Stimulated activated CD4-positive, alpha-beta T cell treated with anti-CD3 and anti-CD28 coated beads, Interleukin-2, amount 100 ng/mL, for 48 hours (primary cell): ENCODE measurements at places on chromosomes 16 and 17.

- no peak for DNase-seq
Observed at GRCh38 chr16:71781741-71782140, 26.9 kb downstream of the AP1G1 start.

GRCh38 chr16:7579454-7579853 is 246.8 kb downstream of the RBFOX1 start:
- no peak for DNase-seq

DNA sequence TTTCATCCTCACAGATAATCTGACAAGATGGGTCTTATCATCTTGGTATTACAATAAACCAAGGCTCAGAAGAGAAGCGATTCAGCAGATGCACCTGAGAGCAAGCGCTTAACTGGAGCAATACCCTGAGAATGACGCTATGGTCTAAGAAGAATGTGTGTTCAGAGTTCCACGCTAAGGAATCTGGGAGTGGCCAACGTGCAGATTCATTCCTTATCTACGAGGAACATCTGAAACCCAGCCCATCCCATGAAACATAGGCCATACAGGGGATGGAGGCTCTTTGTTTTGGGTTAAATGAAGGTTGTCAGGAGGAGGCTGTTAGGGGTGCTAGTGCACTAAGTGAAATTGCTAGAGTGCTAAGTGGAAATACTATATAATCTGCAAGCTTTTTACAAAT is 28.5 kb upstream of the KDM8 start:
- no peak for DNase-seq

DNA sequence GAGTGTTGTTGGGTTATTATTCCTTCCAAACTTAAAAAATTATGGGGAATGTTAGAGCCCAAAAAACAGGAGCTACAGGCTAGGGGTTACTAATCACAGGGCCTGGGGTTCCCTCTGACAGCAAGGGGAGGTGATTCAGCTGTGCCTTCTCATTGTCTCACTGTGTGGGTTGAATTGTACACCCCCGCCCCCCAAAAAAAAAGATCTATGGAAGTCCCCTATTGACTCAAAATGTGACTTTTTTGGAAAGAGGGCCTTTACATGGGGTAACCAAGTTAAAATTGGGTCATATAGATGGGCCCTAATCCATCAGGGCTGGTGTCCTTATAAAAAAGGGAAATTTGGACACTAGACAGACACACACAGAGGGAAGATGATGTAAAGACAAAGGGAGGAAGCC is 190.2 kb downstream of the SOX9 start:
- no peak for DNase-seq

- DNase-seq: no peak
Observed at GRCh38 chr16:27969574-27969973, 93.9 kb downstream of the GSG1L start.

DNA sequence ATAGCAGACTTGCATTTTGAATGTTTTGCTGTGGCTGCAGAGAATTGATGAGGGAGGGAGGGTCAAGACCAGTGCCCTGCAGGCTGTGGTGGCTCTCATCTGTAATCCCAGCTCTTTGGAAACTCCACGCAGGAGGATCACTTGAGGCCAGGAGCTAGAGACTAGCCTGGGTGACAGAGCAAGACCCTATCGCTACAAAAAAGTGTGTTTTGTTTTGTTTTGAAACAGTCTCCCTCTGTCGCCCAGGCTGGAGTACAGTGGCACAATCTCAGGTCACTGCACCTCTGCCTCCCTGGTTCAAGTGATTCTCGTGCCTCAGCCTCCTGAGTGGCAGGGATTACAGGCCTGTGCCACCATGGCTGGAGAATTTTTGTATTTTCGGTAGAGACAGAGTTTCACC is 1.9 kb upstream of the UBE2G1 start:
- no peak for DNase-seq

DNA sequence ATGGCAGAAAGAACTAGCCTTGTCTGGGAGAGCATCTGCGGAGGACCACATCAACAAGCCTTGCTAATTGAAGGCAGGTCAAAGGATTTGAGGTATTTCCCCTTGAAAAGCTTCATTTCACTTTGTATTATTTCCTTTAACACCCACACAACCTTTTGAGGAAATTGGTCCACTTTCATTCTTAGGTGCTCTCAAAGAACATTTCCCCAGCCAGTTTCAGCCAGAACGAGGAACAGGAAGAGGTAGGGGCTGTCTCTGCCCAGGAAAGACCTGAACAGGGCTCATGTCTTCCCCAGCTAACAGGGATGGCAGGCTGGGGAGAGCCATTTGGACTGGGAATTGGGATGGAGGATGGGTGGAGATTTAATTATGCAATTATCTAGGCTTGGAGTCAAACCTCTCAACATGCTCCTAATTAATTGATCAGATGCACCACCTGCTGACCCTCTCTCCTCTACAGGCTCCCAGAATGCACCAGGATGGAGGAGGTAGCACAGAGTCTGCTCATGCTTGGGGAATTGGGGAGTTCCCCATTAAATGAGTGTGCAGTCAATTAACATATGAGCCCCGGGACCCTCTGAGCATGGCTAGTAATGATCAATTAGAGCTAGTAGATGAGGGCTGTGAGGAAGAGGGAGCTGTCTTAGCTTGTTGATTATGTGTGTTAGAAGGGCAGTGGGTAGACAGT is 84.6 kb downstream of the GP2 start:
- DNase-seq: no peak

DNA sequence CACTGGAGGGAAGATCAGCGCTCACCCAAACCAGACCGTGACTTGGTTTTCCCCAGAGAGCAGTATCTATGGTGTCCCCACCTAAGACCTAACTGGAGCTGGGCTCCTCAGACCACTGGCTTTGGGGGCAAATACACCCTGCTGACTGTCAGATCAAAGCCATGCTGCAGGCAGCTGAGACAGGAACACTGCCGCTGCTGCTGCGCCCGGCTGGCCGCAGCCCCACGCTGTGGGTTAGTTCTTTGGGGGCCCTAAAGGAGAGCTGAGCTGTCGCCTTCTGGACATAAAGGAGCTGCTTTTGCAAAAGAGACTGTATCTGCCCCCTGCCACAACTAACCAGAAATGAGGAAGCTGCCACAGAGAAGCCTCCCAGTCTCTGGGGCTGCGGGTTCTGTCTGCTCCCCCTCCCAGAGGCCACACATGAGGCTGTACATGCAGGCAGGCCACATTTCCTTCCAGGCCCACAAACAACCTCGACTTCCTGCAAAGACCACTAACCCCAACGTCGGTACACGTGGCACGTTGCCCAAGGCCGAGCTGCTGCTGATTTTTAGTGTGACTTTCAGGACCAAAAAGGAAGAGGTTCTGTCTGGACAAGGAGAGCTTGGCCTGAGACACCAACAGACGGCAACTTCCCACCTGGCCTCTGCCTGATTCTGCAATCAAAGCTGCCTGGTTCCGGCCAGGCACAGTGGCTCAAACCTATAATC is 18.2 kb upstream of the ABR start:
- DNase-seq: no peak

DNA sequence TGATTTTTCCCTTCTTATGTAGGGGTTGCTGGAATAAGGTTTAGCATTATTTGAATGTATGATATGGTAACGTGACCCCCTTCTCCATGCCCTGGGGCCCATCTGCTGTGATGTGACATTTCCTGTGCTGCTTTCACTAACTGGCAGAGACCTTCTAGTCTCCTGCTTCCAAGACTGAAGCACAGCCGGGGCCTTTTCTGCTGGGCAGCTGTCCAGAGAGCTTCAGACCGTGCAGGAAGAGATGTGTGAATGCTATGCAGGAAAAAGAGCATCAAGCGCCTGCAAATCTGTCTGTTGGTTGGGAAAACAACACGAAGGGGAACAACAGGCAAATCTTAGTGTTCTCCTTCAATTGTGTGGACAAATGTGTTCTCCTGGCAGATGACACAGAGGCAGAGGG is 128.5 kb downstream of the SPACA3 start:
- DNase-seq: no peak

- no peak for DNase-seq
Observed at GRCh38 chr16:62638324-62638911, 602.2 kb upstream of the CDH8 start.

DNA sequence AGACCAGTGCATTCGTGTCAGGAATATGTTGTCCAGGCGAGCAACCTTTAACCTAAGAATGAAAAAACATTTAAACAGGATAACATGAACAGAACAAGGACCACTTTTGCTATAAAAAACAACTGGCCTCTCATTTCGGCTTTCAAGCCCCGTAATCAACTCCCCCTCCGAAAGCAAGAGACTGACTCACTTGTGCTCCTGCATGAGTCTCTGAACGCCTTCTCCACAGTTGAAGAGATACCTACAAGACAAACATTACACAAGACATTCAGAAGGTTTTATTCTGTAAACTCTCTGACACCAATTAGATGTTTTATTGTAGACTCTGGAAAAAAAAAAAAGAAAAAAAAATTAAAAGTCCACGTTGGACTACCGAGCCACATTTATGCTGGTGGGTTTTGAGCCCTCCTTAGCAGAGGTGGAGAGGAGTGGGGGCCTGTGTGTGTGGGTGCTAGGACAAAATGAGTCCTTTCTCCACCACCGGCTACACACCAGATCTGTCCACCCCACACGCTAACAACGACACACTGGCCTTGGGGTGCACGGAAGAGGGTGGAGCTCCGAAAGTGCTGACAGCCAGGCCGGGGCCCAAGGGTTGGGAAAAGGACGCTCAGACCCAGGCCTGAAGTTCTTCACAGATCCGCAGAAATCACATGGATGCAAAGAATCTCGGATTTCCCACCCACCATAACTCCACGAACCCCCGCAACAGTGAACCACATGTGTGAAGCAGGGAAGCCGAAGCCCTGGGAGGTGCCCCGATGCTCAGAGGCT is 759 bp downstream of the ELAC2 start:
- no peak for DNase-seq

DNA sequence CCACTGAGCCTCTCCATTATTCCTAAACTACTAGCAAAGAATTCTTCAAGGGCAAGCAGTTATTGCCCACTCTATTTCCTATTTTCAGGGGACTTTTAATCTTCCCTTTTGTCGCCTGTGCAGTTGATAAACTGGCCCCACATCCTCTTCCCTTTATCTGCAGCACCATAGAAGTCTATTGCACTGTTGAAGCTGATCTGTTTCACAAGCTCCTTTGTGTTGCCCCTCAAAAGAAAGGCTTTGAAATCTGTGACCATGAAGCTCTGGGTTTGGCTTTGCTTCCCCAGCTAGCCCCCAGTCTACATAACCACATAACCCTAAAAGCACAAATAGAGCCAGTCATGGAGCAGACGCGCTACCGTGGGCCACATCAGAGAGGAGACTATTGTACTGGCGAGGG is 37.1 kb downstream of the CDRT15 start:
- DNase-seq: no peak

GRCh38 chr17:19248151-19248927 is 11.2 kb downstream of the EPN2 start:
- DNase-seq: no peak

- DNase-seq: no peak
Observed at GRCh38 chr16:58148099-58148498, 18.9 kb upstream of the CFAP20 start.

DNA sequence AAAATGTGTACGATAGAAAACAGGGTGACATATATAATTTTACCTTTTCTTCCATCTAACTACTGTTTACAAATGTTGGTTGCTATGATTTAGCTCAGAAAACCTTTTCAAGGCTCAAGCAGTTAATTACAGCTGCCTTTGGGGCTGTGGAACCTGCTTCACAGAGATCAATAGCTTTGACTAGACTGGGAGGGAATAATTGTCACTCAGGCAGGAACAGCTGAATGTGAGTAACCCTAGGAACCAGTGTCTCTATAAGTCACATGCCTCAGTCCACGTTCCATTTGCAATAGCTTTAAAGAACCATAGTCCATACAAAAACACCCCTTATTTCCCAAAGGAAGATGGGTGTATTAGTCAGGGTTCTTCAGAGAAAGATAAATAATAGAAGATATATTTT is 306.8 kb upstream of the ERCC4 start:
- no peak for DNase-seq

GRCh38 chr17:60524463-60525327 is 1.3 kb downstream of the APPBP2 start:
- DNase-seq: no peak

DNA sequence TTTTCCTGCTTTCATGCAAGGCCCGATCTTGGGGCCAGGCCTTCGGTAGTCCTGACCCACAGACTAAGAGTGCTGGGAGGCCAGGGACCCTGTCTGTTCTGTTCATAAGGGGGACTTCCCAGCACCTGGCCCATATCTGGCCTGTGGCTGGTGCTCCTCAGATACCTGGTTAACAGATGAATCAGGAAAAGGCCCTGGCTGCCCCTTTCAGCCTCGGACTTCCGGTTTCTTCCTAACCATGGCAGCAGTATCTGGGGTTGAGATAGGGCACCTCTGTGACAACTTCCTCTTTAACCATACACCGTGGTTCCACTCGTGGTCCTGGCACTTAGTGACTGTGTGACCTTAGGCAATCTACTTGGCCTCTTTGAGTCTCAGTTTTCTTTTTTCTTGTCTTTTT is 18.4 kb downstream of the PLCG2 start:
- no peak for DNase-seq

- peak; percentile 51 for DNase-seq
Observed at GRCh38 chr17:81665205-81666091, 957 bp downstream of the OXLD1 start.

DNA sequence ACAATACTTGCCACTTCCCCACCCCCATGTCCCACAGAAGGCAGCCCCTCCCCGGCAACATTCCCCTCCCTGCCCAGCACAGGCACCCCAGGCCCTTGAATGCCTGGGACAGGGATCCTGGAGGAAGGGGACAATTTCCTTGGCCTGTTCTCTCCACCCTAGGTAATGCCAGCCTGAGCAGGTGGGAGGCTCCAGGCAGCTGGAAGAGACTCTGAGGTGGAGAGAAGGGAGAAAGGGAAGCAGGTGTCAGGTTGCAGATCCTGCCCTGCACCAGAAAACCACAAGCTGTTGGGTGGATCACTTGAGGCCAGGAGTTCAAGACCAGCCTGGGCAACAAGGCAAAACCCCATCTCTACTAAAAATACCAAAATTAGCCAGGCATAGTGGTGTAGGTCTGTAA is 8.9 kb downstream of the MPP2 start:
- no peak for DNase-seq

DNA sequence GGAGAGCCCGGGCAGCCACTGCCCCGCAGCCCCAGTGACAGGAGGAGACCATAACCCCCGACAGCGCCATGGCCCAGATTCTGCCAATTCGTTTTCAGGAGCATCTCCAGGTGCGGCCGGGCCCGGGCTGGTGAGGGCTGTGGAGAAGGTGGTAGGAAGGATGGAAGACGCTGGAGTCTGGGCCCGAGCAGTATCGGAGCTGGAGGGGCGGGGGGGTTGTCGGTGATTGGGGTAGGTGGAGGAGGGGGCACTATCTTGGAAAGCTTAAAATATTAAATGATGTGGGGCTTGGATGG is 317 bp downstream of the CLTC start:
- DNase-seq: no peak
